ENCODE measurements at places on chromosomes 2 and 18.

- H3K27me3 ChIP-seq = no peaks in the 10 kb centered on the region
- H3K36me3 ChIP-seq = peaks cover 27% of the 10 kb centered on the region
- no peak overlapping the region for H3K27ac ChIP-seq
- no peak overlapping the region for H3K4me3 ChIP-seq
- DNase-seq = no peak
Measured at GRCh38 chr18:36850527-36851201, 21.7 kb downstream of the KIAA1328 start.

DNA sequence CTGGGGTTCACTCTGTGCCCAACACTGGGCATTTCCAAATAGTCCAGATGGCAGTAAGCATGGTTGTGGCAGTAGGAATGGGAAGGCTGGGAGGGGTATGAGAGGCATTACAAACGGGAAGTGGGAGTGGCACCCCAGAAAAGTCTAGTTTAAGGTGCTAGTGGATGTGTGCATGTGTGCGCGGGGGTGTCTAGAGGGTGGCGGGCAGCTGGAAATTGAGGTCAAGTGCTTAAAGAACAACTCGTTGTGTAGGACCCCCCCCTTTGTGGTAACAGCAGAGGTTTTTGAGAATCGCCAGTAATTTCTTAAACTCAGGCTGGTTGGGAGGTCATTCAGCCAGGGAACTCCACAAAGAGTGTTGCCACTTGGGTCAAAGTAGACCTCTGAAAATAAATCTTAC is 69.9 kb downstream of the RHBDD1 start:
- H3K27me3 ChIP-seq = no peaks in the 10 kb centered on the region
- no peak for DNase-seq

- no peaks in the 10 kb centered on the region for H3K27me3 ChIP-seq
- no peaks in the 10 kb centered on the region for H3K4me1 ChIP-seq
- no peaks in the 10 kb centered on the region for H3K36me3 ChIP-seq
- no peak overlapping the region for H3K27ac ChIP-seq
Measured at GRCh38 chr2:53629501-53629900, 138.1 kb upstream of the CHAC2 start.

GRCh38 chr2:121052023-121052422 is 233.0 kb downstream of the TFCP2L1 start:
- H3K36me3 ChIP-seq = no peaks in the 10 kb centered on the region
- H3K27me3 ChIP-seq = no peaks in the 10 kb centered on the region
- no peaks in the 10 kb centered on the region for H3K4me1 ChIP-seq
- H3K27ac ChIP-seq = no peak overlapping the region

DNA sequence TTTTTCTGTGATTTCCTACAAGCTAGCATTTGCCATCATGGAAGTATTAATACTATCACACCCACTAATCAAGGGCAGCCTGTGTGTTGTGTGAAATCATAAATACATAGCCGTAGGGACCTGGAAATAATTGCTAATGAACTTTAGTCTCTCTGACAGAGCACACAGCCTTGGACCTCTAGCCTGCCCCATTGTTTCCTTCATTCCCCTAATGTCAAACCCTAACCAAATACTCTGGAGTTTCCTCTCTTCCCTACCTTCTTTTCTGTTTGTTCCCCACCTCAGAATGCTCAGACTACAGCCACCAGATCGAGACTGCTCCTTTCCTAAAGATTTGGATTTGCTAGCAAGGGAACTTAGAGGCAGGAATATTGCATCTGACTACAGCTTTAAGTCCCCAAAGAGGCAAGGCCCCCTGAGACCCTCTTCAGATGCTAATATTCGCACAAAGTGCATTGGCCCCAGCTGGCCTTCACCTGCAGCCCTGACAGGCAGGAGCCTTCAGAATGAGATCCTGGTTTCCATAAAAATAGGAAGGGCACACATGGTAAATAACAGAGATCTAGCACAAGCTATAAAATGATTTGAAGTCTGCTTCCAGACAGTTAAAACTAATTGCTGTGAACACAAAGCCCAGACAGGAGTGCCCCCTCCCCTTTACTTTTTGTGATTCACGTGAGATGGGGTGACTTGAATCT is 279.2 kb upstream of the DCC start:
- no peaks in the 10 kb centered on the region for H3K4me1 ChIP-seq
- no peaks in the 10 kb centered on the region for H3K27me3 ChIP-seq
- H3K36me3 ChIP-seq = no peaks in the 10 kb centered on the region

DNA sequence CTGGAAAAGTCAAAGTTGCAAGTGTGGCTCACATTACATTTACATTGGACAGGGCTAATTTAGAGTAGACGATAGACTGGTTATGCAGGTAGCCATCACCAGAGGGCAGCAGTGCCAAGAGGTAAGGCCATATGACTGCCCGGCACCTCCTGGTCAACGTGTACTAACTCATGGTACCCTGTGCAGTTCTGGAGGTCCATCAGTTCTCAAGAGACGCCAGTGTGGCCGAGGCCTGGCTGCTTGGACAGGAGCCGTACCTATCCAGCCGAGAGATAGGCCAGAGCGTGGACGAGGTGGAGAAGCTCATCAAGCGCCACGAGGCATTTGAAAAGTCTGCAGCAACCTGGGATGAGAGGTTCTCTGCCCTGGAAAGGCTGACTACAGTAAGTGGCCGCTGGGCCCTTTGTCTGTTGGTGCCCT is 65.8 kb upstream of the EML6 start:
- H3K27me3 ChIP-seq = no peaks in the 10 kb centered on the region
- H3K4me3 ChIP-seq = no peak overlapping the region
- DNase-seq = no peak
- no peaks in the 10 kb centered on the region for H3K4me1 ChIP-seq

DNA sequence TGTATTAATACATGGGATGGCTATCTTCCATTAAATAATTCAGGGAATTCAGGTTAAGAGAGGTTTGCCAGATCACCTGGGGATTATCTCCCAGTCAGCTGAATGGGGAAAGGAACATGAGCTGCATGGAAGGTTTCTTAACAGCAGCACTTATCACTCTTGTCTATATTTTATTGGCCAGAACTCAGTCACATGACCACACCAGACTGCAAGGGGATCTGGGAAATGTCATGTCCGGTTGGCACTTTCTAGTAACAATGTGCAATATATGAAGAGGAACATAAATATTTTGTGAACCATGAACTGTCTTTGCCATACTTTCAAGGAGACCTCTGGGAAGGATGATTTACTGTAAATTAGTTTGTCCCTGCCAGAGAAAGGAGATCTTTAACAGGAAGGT is 599.1 kb downstream of the SLC4A3 start:
- H3K4me3 ChIP-seq = no peak overlapping the region
- DNase-seq = no peak
- no peaks in the 10 kb centered on the region for H3K4me1 ChIP-seq
- no peak overlapping the region for H3K27ac ChIP-seq

DNA sequence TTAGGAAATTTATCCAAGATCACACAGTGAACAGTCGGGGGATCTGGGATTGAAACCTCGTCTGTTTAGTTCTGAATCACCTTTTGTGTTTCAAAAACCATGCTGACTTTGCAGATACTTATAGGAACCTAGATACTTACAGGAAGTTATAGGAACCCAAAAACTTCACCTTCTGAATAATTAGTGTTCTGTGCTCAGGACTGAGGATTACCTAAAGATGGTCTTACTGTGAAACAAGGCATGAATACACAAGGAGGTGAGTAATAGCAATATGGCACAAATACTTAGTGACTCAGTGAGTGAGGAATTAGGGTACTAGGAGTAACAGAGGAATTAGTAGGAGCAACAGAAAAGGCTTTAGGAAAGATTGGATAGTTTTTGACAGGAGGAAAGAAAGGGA is 145.5 kb downstream of the LRATD1 start:
- no peaks in the 10 kb centered on the region for H3K27me3 ChIP-seq
- no peaks in the 10 kb centered on the region for H3K4me1 ChIP-seq
- no peak overlapping the region for H3K4me3 ChIP-seq
- H3K27ac ChIP-seq = no peak overlapping the region
- no peaks in the 10 kb centered on the region for H3K36me3 ChIP-seq

DNA sequence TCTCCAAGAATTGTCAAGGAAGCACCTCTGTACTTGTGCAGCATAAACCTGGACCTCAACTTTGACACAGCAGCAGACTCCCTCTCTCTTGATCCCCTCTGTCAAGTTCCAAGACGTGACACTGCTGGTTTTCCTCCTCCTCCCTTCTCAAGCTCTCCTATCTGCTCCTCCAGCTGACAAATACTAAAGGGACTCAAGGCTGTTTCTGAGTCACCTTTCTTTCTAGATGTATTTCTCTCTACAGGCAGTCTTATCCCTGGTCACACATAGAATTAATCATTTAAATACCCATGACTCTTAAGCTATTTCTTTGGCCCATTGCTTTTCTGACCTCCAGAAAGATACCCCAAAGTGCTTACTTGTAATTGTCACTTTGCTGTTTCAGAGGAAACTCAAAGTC is 53.5 kb downstream of the SEPTIN10 start:
- H3K27me3 ChIP-seq = peaks cover 7% of the 10 kb centered on the region
- H3K36me3 ChIP-seq = no peaks in the 10 kb centered on the region
- DNase-seq = no peak
- no peaks in the 10 kb centered on the region for H3K4me1 ChIP-seq
- no peak overlapping the region for H3K27ac ChIP-seq
- H3K4me3 ChIP-seq = no peak overlapping the region

- no peak for DNase-seq
- H3K27ac ChIP-seq = no peak overlapping the region
- H3K4me1 ChIP-seq = no peaks in the 10 kb centered on the region
- H3K4me3 ChIP-seq = no peak overlapping the region
- peaks cover 6% of the 10 kb centered on the region for H3K36me3 ChIP-seq
Measured at GRCh38 chr2:15363142-15363541, 198.0 kb downstream of the NBAS start.

DNA sequence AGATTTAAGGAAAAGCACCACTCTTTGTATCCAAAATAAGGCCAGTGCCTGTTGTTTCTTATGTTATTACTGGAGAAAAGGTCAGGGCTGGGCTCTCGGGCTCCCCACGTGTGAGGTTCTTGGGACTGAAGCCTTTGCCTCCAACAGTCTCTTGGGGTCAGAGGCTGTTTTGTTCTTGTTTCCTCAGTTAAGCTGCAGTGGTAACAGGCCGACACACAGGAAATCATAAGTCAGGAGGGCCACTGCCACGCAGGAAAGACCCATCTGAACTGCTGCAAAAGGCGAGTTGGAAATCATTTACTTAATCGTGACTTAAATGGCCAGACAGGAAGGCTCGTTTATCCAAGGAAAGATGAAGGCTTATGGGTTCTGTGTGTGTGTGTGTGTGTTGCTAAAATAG is 30.3 kb upstream of the IL37 start:
- H3K27ac ChIP-seq = no peak overlapping the region
- no peaks in the 10 kb centered on the region for H3K36me3 ChIP-seq
- H3K27me3 ChIP-seq = peaks cover 3% of the 10 kb centered on the region
- peaks cover 2% of the 10 kb centered on the region for H3K4me1 ChIP-seq
- DNase-seq = no peak

DNA sequence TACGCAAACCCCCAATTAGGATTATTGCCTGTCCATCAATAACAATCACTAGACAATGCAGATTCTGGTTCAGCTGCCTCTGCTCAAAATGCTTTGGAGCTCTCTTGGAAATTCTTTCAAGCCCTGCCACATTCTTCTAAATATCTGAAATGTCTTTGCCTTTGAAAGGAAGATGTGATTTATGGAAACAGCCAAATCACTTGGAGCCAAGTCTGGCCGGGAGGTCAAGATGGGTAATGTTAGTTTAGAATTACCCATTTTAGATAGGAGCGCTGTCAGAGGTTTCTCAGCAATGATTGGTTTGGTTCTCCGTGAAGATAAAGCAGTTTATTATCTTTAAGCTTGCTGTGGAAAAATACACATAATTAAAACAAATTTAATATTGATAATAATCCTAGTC is 306.7 kb downstream of the SETBP1 start:
- H3K27me3 ChIP-seq = peaks cover 1% of the 10 kb centered on the region
- no peak for DNase-seq
- no peaks in the 10 kb centered on the region for H3K36me3 ChIP-seq
- H3K4me1 ChIP-seq = no peaks in the 10 kb centered on the region
